ENCODE measurements at places on chromosomes 6 and 20.

DNA sequence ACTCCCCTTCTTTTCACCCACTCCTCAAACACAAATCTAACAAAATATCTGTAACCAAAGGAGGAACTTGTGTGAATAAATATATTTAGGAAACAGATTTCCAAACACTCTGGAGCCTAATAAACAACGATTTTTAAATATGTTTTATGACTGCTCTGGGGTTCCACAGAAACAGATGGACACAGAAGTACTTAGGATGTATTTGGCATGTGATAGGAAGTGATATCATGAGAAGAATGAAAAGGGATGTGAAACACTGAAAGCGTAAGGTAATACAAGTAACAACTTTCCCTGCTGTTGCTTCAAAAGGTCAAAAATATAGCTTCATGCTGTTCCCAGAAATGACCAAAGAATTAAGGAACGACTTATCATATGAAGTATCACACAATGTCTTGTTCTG lies 26.1 kb upstream of the ENPP1 start:
- no peak for DNase-seq

GRCh38 chr6:142015011-142015410 lies 117.7 kb upstream of the GJE1 start:
- no peak for DNase-seq

GRCh38 chr20:35120012-35120701 lies 27.0 kb downstream of the EDEM2 start:
- DNase-seq: no peak

- no peak for DNase-seq
These were observed 119.0 kb upstream of the ZNF184 start for GRCh38 chr6:27591699-27592480.

DNA sequence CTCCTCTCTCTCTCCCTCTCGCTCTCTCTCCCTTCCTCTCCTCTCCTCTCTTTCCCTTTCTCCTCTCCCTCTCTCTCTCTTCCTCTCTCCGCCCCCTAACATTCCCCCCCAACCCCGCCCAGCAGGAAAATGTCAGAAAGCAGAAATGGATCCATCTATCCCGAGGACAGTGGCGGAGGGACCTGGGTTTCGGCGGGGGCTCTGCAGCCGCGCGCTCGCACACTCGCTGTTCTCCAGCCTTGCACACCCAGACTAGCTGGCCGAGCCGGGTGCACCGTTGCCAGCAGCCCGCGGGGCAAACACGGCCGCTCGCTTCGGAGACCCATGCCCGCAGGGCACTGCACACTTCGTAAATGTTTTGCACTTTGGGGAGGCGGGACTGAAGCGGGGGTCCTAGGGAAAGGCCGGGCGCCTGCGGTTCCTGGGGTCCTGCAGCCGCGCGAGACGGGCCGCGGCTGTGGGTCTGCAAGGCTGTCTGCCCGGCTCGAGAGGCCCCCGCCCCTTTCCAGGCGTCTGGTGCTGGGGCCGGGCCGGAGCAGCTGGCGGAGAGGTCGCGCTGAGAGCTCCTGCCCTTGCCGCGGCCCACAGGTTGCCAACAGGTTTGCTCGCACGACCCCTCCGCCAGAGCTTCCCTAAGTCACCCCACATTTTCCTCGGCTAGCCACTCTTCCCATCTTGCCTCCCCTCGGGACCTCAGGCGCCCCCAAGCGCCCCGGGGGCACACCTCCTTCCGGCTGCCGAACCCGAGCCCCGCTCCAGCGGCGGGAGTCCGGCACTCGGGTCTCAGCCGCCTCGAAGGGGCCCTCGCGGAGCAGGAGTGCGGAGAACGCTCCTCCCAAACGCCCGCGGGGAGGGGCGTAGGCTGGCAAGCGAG lies 818 bp upstream of the MDGA1 start:
- no peak for DNase-seq

- DNase-seq: no peak
These were observed 215.5 kb upstream of the SNX9 start for GRCh38 chr6:157607317-157608109.

DNA sequence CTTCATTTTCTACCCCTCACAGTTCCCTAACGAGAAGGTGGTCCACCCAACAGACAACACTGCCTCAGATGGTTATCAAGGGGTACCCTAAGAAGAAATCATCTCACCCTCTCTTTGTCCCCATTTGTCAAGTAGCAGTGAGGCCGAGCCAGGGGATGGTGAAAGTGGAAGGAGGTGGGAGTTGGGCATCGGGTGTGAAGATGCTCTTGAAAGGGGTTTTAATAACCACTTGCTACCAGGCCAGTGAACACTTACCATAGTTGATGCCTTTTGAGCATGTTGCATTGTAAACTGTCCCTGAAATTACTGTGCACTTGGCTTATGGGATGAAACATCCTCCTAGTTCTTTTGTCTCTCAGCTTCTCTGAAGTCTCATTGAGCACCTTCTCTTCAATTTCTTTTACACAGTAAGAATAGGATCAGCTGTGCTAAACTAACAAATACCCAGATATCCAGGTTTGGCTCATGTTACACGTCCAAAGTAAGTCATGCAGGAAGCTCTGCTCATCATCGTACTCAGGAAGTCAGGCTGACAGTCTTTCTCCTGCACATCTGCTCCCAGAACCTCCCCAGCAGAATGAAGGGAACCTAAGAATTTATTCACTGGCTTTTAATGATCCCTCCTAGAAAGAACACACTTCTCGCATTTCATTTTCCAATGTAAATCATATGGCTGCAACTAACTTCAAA lies 13.3 kb downstream of the HLA-DPB1 start:
- DNase-seq: no peak

- DNase-seq: no peak
These were observed 2.3 kb upstream of the TXNDC5 start for GRCh38 chr6:7912736-7913517.

- no peak for DNase-seq
These were observed 7.2 kb upstream of the TRIB3 start for GRCh38 chr20:373171-373890.

GRCh38 chr20:47730744-47731143 lies 54.5 kb downstream of the SULF2 start:
- DNase-seq: no peak

- DNase-seq: no peak
These were observed 265.1 kb downstream of the PREX1 start for GRCh38 chr20:48562586-48563116.

DNA sequence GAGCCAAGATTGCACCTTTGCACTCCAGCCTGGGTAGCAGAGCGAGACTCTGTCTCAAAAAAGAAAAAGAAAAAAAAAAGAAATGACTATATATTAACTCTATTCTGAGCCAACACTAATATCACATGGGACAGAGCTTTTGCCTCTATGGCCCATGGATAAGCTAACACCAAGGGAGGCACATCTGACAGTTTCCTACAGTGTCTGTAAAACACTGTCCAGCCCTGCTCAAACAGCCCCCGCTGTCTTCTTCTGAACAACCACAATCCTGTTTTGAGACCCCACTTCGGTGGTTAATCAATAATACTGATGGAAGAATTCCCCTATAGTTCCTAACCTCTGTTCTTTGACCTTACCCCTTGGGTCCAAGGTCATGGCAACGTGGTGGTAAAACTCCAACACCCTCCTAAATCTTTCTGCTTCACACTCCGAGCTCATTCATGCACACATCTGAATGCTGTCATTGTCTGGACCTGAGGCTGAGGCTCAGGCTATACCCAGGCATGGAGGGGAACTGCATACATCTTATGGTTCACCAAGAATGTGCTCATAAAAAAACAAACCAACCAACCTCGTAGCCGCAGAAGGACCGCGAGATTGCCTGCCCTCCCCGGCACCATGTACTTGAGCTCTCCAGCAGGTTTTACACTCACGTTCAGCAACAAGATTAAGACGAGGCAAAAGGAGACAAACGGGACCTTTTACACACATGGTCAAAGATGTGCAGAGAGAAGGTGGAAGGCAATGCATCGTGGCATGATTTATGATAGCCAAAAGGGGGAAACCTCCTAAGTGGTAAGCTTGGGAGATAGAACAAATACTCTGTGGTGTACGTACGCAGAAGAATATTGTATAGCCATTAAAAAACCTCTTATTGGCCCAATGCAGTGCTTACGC lies 105.4 kb upstream of the NFATC2 start:
- DNase-seq: no peak

DNA sequence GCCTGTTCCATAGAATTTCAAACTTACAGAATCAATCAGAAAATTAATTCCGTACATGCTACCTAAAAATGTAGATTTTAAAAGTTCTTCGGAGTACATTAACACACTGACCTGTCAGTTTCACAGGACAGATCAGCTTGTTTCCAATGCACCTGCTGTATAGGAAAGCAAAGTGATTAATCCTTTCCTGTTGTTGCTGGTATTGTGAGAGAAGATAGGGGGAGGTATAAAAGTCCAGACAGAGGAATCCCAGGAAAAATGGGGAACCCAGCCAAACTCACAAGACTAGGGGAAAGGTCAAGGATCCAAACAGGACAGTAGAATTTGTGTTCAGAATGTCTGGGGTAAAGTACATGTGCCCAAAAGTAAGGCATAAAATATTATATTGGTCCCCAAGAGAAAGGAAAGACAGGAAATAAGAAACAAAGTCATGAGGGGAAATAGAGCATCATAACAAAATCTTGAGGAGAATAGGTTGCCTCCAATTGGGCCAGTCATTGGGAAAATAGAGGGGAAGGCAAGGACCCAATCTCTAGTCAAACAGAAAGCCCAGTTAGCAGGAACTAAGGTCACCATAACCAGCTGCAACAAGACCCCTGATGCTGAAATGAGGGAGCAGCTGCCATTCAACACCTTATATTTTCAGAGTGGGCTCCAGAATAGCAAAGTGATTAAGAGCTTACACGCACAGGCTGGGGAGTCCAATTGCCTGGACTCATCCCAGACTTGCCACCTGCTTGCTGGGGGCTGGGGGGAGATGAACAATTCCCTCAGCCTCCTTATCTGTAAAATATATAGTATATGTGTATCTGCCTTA lies 10.3 kb downstream of the FILIP1 start:
- no peak for DNase-seq

DNA sequence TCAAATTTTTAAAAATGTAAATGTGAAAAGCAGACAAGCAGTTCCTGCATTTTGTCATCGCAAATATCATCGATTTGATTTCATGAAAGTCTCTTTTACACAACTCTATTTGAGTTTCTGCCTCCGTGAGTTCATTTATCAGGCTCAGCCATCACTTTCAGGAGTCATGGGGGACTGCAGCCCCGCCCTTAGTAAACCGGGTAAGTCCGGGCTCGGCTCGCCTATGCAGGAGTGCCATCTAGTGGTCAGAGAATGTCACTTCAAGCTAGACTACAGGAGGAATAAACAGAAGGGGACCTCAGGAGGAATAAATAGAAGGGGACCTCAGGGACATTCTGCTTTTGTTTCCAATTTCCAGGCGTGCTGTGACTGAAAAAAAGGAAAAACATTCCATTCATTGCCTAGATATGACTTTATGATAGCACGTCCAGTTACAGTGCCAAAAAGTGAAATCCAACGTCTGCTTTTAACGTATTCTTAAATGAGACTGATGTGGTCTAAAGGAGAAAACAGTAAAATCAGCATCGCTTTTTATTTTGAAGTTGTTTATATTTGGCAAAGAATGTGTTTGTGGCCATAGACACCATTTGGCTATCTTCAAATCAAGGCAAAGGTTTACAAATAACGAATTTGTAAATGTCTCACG lies 333.9 kb downstream of the HACE1 start:
- DNase-seq: peak; percentile 75

DNA sequence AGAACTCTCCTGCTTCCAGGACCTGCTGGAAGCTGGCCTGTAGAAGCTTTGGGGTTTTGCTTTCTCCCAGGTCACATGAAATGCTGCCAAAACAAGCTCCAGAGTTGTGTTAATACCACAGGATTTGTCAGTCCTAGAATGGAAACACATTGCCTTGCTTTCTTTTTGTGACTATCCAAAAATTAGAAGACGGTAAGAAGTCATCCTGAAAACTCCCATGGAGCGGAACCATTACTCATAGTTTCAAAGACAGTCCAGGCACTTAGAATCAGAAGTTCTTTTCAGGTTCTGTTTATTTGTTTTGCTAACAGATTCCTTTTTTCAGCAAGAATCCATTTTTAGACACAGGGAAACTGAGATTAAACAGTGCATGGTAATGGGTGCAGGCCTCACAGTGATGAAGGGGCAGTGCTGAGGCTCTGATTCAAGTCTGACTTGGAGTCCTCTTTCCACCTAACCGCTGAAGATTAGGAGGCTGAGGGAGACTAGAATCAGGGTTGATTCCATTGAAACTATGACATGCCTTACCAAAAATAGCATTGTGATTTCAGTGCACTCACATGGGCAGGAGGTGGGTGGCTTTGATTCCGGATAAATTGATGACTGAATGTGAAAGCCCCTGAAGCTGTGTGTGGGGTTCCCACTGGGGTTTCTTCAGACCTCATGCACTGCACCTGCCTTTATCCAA lies 72.2 kb upstream of the NAA20 start:
- DNase-seq: no peak

DNA sequence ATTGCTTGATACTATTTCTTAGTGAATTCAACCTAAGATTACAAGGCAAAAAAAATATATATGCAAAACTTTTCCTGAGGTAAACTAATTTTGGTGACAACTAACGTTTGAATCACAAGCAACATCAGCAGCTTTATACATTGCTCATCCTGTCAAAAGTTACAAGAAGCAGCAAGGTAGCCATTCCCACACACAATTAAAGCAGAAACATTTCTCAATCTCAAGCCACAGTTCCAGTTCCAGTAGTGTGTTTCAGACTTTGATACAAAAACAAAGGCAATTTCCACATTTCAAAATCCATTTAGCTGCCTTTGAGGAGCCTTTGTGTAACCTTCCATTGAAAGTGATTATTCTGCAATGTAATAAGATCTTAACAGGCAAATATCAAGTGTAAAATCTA lies 191.0 kb downstream of the WDR27 start:
- no peak for DNase-seq

- DNase-seq: no peak
These were observed 6.5 kb upstream of the BMP6 start for GRCh38 chr6:7719364-7719850.

DNA sequence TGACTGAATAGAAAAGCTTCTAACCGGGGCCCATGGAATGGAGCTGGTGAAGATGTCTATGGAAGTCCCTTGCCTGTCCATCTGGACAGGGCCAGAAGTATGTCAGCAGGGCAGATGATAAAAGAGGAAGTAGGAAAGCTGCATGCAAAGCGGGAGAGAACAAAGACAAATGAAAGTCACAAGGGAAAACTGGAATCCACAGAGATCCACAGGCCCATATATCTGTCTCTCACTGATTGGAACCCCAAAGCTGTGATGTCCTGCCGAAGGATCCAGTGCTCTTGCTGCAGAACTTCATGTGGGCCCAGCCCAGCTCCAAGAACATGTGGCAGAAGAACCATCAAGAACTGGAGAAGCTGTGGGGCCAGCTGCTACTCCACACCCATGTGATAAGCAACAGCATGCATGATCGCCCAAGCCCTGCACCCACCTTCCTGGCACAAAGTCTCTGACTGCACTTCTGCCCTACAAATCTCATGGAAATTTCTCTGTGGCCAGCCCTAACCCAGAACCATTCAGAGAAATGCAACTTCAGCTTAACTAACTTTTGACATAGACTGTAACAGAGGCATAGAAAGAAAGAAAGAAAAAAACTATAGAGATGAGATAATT lies 716.0 kb downstream of the KIF16B start:
- DNase-seq: no peak

DNA sequence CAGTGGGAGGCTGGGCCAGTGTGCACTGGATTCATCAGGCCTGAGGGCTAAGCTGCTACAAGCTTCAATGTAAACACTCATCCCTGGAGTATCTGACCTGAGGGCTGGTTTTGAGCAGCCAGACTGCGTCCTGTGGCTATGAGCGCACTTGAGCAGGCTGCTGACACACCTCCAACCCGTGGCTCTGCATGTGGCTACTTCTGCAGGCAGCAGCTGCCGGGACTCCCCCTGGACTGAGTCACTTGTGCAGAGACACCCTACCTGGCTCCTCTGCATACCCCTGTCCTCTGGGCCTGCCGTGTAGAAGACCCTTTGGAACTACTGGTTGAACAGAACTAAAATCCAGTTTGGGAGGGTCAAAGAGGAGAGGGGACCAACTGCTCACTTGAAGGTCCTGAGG lies 172.0 kb downstream of the SCP2D1 start:
- DNase-seq: no peak
